Melanocyte of skin (primary cell): ENCODE measurements at places on chromosomes 6 and 20. TPM values are rescaled to one million over a fixed set of nuclear protein-coding genes. Genes with fewer than 3 reads are reported as not detected.

The PROKR2 gene
- total RNA-seq, result not detected in 2 replicates

The MCCD1 gene
- total RNA-seq, result not detected in 2 replicates

The MAP1LC3A gene
- 19.6 and 22.4 TPM in 2 replicates for total RNA-seq

The MUCL3 gene
- total RNA-seq, result not detected in 2 replicates

The WFDC5 gene
- total RNA-seq, result not detected in 2 replicates

The PRSS35 gene
- total RNA-seq, result under 0.01 TPM in 1 of 2 replicates, not detected in the other

The PXDC1 gene
- total RNA-seq, result 39.0 and 56.6 TPM in 2 replicates

The BPIFB4 gene
- total RNA-seq, result not detected in 2 replicates

The SHLD1 gene
- total RNA-seq, result 2.1 and 3.3 TPM in 2 replicates

The SAMD10 gene
- 0.62 and 1.00 TPM in 2 replicates for total RNA-seq

The SGK2 gene
- 0.34 and 0.73 TPM in 2 replicates for total RNA-seq

The CHD6 gene
- 45.1 and 46.9 TPM in 2 replicates for total RNA-seq

The TSPYL4 gene
- total RNA-seq, result 11.4 and 12.7 TPM in 2 replicates

The GLYATL3 gene
- not detected in 2 replicates for total RNA-seq

The PERP gene
- total RNA-seq, result 31.3 and 31.5 TPM in 2 replicates

The SF3B5 gene
- total RNA-seq, result 156 and 187 TPM in 2 replicates

The LGSN gene
- total RNA-seq, result not detected in 2 replicates

The SNX9 gene
- total RNA-seq, result 47.6 and 62.8 TPM in 2 replicates

The DEFB127 gene
- not detected in 2 replicates for total RNA-seq

The C6orf163 gene
- total RNA-seq, result 2.0 and 3.7 TPM in 2 replicates

The CALHM4 gene
- not detected in 2 replicates for total RNA-seq

The SULF2 gene
- 6.5 and 15.3 TPM in 2 replicates for total RNA-seq

The PRR18 gene
- total RNA-seq, result not detected in 2 replicates

The SLC22A16 gene
- total RNA-seq, result not detected in 2 replicates

The OVOL2 gene
- total RNA-seq, result not detected in 2 replicates

The EDN3 gene
- not detected in 2 replicates for total RNA-seq

The PCK1 gene
- not detected in 2 replicates for total RNA-seq

The PROCR gene
- total RNA-seq, result 34.4 and 51.6 TPM in 2 replicates

The XKR7 gene
- total RNA-seq, result not detected in 2 replicates

The PRDM1 gene
- 0.33 and 1.1 TPM in 2 replicates for total RNA-seq

The C6orf132 gene
- total RNA-seq, result 0.34 TPM in 1 of 2 replicates, not detected in the other

The TEAD3 gene
- 2.3 and 5.0 TPM in 2 replicates for total RNA-seq

The PSORS1C2 gene
- not detected in 2 replicates for total RNA-seq

The MAN1A1 gene
- 3.1 and 10.5 TPM in 2 replicates for total RNA-seq

The LY6G6D gene
- total RNA-seq, result not detected in 2 replicates

The LINC00237 gene
- total RNA-seq, result not detected in 2 replicates

The RGS17 gene
- 2.8 and 2.9 TPM in 2 replicates for total RNA-seq

The OR2H2 gene
- not detected in 2 replicates for total RNA-seq

The OR12D3 gene
- not detected in 2 replicates for total RNA-seq

The RBPJL gene
- not detected in 2 replicates for total RNA-seq

The CST3 gene
- 95.9 and 102 TPM in 2 replicates for total RNA-seq

The MLN gene
- not detected in 2 replicates for total RNA-seq

The TRAM2 gene
- total RNA-seq, result 14.1 and 36.7 TPM in 2 replicates
